ENCODE measurements at places on chromosomes 12 and 14.

DNA sequence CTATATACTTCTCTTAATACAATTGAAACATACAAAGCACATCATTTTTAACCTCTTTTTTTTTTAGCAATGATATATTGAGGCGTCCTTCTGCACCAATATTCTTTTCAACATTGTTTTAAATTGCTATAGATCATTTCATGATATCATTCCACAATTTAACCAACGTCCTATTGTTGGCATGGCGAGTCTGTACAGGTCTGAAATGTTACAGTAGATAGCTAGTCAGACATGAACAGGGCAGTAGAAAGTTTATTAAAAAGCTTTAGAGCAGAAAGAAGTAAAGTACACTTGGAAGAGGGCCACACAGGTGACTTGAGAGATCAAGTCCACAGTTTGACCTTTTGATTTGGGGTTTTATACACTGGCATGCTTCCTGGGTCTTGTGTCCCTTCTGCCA, 279.0 kb downstream of the PAWR start:
- no peak for DNase-seq

DNA sequence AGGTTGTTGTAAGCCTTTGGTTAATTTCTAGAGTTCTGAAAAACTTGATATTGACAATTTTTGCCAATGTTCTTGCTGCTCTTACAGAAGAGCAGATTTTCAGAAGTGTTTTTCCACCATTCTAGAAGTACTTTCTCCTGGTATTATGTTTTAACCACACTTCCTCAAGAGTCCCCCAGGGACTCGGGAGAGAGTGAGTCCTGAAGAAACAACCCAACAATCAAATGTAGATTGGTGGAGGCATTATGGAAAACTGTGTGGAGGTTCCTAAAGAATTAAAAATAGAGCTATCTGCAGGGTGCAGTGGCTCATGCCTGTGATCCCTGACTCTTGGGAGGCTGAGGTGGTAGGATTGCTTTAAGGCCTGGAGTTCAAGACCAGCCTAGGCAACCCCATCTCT, 26.7 kb downstream of the OR10P1 start:
- no peak for DNase-seq

DNA sequence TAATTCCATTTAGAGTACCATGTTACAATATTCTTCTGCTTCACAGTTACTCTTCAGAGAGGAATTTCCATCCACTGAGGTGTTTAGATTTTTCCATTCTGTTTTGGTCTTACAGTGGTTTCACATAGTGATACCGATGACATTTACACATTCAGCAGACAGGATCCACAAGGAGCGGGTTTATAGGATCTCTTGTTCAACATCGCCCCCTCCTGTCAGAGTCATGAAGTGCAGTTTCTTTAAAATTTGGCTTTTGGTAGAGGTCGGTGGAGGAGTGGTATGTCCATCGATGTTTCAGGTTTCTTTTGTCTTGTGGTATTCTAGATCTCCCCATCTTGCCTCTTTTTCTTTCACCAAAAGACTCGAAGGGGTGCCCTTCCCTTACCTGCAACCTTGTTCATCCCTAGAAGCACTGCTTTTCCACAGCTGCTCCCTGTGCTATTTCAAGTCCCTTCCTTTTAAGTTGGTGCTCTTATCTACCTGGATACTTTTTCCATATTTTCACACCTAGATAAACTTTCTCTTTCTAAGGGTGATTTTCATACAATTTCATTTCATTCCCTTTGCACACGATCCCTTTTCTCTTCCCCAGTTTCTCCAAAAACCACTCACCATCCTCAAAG, 181.3 kb downstream of the ITPR2 start:
- DNase-seq = peak; percentile 9

DNA sequence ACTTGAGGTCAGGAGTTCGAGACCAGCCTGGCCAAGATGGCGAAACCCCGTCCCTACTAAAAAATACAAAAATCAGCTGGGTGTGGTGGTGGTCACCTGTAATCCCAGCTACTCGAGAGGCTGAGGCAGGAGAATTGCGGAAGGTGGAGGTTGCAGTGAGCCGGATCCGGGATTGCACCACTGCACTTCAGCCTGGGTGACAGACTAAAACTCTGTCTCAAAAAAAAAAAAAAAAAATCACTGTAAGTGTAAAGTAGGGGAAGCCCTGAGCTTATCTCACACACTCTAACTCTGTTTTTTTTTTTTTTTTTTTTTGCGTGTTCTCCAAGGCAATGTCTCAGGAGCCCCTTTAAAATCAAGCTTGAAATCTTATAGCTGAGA, 421 bp upstream of the RBMS2 start:
- no peak for DNase-seq

GRCh38 chr14:56082880-56083279, 35.3 kb upstream of the PELI2 start:
- no peak for DNase-seq

- DNase-seq = no peak
Observed at GRCh38 chr14:105570482-105570881, 44.1 kb downstream of the TMEM121 start.

DNA sequence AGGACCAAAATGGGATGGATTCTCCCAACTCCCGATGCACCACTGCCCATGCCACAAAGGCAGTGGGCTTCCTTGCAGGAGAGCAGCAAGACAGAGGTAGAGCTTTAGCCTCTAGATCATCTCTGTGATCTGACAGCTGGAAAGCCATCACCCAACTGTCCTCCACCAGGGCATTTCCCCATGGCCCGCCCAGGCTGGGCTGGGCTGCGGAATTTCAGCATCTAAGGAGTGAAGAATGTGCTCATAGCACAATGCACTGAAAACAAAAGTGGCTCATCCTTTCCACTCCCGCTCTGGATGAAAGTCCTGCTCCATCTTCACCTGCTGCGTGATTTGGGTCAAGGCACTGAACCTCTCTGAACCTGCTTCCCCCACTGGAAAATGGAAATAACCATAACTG, 5.6 kb downstream of the SYNE3 start:
- DNase-seq = no peak

DNA sequence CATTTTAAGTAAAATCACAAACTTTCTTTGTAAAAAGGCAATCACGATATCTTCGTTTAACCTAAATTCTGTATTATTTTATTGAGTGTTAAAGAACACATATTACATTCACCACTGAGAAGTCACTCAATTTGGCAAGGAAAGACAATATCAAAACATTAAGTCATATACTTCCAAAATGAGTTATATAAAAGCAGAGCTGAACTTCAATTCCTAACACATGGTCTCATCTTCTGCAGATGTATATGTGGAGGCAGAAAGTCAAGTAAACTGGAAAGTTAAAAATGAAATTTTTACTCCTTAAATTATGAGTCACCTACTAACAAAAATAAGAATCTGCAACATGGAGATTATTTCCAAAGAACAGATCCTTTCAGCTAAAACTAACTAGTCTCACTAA, 28.7 kb downstream of the BMAL2 start:
- no peak for DNase-seq

Data from CD4-positive, alpha-beta T cell treated with Interleukin-6 for 4 hours (primary cell).